ENCODE measurements at places on chromosomes 3 and 15.

- no peak for DNase-seq
Observed at GRCh38 chr3:107275511-107275910, 101.7 kb upstream of the CCDC54 start.

- DNase-seq, result no peak
Observed at GRCh38 chr15:35450492-35450891, 95.5 kb downstream of the DPH6 start.

DNA sequence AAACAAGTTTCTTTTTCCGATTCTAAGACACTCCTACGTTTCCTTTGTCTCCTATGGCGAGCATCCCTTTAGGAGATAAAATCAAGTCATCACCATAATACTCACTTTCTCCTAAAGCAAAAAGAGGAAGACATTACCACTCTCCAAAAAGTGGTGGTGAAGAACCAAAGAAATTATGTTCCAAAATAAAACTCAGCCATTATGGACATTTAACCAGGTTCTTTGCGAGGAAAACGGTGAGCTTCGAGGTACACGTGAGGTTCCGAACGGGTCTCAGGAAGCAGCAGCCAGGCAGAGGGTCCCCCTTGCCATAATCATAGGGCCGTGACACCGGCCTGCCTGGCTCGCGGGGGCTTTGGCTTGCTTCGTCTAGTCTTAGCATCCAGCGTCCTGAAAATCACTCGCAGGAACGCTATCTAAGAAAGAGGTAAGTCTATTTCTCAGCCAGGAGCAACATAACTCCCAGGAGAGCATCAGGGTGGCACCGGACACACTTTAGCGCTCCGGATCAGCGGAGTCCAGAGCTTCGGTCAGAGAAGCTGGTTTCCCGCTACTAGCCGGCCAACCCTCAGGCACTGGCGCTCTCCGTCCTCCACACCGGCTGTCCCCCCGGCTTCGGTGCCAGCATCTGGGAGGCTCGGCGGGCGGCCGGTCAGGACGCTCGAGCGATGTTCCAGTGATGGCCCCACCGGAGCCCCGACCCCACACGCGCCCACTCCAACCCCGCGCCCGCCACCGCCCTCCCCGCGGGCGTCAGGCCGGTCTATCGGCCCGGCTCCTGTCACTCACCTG lies 581 bp downstream of the IP6K1 start:
- DNase-seq, result peak; percentile 33

GRCh38 chr3:129383292-129383860 lies 45.1 kb downstream of the EFCAB12 start:
- peak; percentile 76 for DNase-seq

GRCh38 chr3:62574266-62574898 lies 201.0 kb upstream of the FEZF2 start:
- DNase-seq, result no peak

DNA sequence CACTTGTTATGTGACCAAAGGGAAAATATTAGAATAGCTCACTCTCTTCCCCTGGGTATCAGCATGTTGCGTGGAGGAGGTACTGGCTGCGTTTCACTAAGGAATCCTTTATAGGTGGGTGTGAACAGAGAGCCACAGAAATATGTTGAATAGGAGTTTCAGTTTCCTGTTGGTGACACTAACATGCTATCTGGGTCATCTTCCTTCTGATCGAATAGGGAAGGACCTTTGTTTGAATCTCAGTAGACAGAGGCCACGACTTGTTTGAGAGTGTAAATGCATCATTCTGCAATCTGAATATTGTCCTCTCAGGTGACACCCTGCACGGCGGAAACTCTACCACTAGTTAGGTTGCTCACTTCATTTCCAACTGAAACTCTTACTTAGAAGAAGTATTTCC lies 157.9 kb upstream of the SLC2A2 start:
- no peak for DNase-seq

GRCh38 chr15:51841406-51842040 lies 12.1 kb downstream of the TMOD3 start:
- DNase-seq, result no peak

- no peak for DNase-seq
Observed at GRCh38 chr15:39149636-39150150, 431.2 kb upstream of the THBS1 start.

DNA sequence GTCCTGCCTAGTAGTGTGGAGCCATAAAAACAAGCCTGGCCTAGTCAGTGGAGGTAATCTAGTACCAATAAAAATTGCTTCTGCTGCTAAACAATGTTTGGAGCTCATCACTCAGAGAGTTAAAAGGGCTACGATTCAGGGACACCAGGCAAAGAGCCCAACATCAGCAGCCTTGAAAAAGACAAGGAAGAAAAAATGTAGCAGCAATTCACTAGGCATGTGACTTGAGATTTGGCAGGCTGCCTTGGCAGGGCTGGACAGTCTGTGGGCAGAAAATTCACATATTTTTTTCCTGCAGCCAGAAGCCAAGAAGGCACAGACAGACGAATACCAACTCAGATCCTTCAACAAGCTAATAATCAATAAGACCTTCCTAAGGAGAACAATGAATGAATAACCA lies 47.2 kb downstream of the IGSF11 start:
- no peak for DNase-seq

- peak; percentile 8 for DNase-seq
Observed at GRCh38 chr3:15812183-15812582, 14.4 kb upstream of the ANKRD28 start.

- DNase-seq, result no peak
Observed at GRCh38 chr3:37197810-37198371, 23.5 kb upstream of the LRRFIP2 start.

GRCh38 chr15:37097144-37097919 lies 3.0 kb downstream of the MEIS2 start:
- no peak for DNase-seq

- no peak for DNase-seq
Observed at GRCh38 chr3:11582191-11582968, 61.3 kb downstream of the VGLL4 start.
